ENCODE measurements at places on chromosomes 5 and 9.

- no peak for DNase-seq
These were observed 72.1 kb downstream of the ADRB2 start for GRCh38 chr5:148898413-148899075.

DNA sequence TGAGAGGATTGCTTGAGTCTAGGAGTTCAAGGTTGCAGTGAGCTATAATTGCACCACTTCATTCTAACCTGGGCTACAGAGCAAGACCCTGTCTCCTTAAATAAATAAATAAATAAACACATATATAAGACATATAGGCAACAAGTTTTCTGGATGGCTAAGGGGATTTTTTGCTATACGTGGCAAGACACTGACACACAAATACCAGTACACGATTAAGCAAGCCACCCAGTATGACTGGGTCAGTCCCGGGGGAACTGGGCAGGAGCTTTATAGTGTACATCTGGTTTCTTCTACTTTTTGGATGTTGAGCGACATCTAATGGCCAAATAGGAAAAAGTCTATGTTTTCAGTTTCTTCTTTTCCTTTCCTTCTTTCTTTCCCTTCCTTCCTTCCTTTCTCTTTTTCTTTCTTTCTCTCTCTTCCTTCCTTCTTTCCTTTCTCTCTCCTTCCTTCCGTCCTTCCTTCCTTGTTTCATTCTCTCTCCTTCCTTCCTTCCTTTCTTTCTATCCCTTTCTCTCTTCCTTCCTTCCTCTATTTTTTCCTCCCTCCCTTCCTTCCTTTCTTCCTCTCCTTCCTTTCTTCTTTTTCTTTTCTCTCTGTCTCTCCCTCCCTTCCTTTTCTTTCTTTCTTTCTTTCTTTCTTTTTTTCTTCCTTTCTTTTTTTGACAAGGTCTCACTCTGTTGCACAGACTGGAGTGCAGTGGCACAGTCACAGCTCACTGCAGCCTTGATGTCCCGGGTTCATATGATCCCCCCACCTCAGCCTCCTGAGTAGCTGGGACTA, 47.0 kb upstream of the PLIN2 start:
- peak; percentile 65 for DNase-seq

DNA sequence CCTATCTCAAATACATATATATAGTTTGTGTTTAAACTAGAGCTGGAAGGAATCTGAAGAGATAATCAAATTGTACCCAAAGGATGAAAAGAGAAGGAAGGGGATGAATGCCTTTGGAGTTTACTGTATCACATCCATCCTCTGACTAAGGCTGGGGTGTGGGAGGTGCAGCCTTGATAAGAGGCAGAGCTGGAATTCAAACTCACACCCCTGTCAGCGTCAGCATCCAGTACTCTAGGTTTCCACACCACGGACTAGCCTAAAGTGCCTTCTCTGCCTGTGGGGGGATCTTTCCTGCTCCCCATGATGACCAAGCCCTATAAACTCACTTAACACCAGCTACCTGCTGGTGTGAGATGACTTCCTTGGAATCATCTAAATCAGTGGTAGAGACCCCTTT, 48.1 kb downstream of the EPB41L4B start:
- DNase-seq: no peak

DNA sequence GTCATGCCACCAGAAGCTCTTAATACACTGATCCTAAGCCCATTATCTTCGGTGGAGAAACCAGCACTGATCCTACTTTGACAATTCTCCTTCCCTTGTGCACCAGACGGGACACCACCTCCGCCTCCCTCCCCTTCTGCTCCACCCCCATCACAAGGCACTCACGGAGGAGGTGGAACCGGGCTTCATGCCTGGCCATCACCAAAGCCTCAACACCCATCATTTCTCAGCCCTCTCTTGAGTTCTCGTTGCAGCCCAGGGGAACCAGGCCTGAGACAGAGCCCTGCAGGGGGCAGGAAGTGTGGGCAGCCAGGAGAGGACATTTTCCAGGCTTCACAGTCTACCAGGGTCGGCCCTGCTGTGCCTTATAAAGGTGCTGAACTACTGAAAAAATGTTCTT, 160.5 kb downstream of the GOLPH3 start:
- DNase-seq: peak; percentile 53

DNA sequence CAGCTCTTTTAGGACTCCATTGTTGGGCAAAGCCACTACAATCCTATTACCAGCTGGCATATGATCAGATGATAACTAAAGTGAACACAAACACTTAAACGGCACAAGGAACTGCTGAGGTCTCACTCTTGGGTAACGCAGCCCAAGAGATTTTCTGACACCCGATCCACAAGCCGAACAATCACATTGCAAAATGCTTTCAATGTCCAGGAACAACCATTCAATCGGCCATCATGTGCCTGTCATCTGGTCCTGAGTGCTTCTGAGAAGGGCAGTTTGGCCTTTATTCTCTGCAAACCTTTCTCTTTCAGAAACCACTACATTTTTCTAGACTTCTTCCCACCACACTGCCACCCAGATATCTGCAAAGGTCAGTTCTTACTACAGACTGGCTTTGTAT, 283.1 kb downstream of the GLIS3 start:
- no peak for DNase-seq

- peak; percentile 16 for DNase-seq
These were observed 229.5 kb upstream of the NMUR2 start for GRCh38 chr5:152634586-152634985.
